Right renal cortex interstitium (tissue), 3 donors: ENCODE measurements at places on chromosomes 11 and 22.

DNA sequence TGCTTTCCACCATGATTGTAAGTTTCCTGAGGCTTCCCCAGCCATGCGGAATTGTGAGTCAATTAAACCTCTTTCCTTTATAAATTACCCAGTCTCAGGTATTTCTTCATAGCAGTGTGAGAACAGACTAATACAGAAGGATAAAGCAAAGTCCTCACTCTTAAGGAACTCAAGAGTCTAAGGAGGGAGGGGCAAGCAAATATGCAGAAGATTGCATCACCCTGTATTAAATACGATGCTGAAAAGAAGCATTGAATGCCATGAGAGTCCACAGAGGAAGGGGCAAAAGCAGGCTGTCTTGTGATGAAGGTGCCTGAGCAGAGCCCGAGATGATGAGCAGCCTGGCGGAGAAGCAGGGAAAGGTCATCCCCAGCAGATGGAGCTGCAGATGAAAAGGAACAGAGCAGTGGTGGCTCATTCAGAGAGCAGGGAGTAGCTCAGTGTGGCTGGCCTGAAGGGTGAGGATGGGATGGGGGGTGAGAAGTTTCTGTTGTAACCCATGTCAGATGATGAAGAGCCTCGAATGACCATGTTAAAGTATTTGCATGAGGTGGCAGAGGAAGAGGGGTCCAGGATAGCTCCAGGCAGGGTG, 6.3 kb upstream of the IZUMO1R start:
- DNase-seq, result no peak

- no peak for DNase-seq
Observed at GRCh38 chr22:28002181-28002700, 83.2 kb upstream of the PITPNB start.

- DNase-seq, result no peak
Observed at GRCh38 chr11:111091321-111091938, 154.1 kb upstream of the POU2AF2 start.

- no peak for DNase-seq
Observed at GRCh38 chr22:33209930-33210784, 152.0 kb upstream of the SYN3 start.

DNA sequence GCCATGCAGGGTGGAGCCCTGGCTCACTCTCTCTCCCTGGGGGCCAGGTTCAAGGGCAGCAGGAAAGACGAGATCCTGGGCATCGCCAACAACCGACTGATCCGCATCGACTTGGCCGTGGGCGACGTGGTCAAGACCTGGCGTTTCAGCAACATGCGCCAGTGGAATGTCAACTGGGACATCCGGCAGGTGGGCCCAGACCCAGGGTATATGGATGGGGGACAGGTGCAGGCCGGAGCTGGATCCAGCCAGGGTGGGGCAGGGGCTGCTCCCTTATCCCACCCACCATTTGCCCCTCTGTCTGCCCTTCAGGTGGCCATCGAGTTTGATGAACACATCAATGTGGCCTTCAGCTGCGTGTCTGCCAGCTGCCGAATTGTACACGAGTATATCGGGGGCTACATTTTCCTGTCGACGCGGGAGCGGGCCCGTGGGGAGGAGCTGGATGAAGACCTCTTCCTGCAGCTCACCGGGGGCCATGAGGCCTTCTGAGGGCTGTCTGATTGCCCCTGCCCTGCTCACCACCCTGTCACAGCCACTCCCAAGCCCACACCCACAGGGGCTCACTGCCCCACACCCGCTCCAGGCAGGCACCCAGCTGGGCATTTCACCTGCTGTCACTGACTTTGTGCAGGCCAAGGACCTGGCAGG, 2.9 kb downstream of the TRPT1 start:
- DNase-seq, result no peak

GRCh38 chr11:19866037-19866436, 153.4 kb downstream of the NAV2 start:
- no peak for DNase-seq

GRCh38 chr22:47171441-47172221, 409.2 kb downstream of the TBC1D22A start:
- no peak for DNase-seq

- DNase-seq, result no peak
Observed at GRCh38 chr11:44028816-44029506, 18.8 kb upstream of the ACCSL start.

- no peak for DNase-seq
Observed at GRCh38 chr11:117716521-117717440, 80.2 kb downstream of the DSCAML1 start.

DNA sequence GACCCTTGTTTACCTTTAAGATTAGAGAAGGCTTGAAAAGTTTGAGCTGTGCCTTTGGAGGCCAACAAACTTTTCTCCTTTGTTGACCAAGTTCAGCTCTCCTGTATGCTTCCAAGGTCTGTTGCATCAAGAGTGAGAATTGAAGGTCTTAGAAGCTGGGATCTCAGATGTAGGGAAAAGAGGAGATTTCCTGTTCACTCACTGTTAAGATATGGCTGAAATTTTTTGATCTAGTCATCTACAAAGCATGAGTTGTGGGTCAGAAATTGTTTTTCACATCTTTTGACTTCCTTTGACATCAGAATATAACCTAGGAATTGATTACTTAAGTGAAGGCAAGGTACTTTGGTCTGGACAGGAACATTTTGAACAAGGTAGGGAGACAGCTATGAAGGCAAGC, 12.1 kb downstream of the OR51B4 start:
- DNase-seq, result no peak

DNA sequence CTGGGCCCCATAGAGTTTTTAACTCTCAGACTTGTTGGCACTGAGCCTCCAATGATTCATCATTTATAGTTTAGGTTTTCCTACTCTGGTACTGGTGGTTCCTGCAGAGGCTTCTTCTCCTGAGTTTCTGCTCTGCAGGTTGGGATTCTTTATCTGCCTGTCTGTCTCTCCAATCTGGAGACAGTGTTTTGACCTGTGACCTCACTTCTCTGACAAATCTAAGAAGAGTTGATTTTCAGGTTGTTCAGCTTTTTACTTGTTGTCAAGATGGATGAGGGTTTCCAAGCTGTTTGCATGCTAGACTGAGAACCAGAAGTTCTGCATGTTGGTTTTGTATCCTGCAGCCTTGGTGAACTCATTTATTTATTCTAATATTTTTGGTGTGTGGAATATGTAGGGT, 63.9 kb downstream of the JAM3 start:
- no peak for DNase-seq

DNA sequence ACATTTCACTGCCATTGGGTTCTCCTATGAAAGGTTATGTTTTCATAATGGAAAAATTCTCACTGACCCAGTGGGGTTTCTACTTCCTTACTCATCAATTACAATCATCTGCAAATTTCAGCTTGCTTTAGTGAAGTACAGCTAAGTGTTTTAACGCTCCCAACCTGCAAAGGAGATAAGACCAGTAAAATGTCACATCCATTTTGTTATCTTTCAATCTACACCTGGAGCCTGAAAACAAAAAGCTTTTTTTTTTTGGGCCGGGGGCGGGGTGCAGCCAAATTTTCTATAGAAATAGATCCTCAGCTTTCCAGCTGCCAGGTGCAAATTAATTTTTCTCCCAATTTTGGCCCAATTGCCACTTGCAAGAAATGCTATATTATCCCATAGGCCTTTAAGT, 40.6 kb downstream of the CADM1 start:
- DNase-seq, result no peak
